ENCODE measurements at places on chromosomes 2 and 18.

DNA sequence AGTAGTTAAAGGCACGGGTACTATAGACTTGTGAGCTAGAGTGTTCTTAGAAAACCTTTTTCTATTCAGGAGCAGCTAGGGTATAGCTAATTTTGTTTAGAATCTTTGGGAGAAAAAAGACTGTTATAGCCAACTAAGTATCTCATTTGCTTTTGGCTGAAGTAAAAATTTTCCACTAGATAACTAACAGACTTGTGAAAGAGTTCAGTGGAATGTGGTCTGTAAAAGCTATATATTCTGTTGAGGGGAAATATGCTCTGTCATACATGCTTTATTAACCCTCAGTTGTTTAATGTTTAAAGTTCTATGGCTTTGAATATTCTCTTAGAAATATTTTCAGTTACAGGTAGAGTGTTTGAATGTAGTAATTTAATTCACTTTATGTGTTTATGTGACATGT lies 49.7 kb downstream of the RIF1 start:
- no peak for DNase-seq

DNA sequence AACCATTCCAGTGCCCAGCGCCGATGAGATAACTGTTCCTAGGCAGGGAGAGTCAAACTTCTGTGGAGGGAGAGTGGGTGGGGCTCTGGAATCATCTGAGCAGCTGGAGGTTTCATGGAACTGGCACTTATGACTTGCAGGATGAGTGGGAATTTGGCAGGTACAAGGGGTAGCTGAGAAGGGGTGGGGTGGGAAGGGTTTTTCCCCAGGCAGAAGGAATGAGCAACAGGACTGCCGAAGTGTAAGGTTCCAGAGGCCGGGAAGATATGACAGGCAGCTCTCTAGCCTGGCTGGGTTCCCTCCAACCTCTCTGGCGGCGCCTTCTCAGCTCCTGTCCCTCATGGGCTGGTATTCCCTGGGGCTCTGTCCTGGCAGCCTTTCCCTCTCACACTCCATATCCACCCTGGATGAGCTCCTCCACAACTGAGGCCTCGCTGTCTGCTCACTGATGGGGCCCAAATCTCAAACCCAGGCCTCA lies 2.5 kb upstream of the TET3 start:
- no peak for DNase-seq

GRCh38 chr2:6820236-6820635 lies 45.5 kb downstream of the CMPK2 start:
- no peak for DNase-seq

DNA sequence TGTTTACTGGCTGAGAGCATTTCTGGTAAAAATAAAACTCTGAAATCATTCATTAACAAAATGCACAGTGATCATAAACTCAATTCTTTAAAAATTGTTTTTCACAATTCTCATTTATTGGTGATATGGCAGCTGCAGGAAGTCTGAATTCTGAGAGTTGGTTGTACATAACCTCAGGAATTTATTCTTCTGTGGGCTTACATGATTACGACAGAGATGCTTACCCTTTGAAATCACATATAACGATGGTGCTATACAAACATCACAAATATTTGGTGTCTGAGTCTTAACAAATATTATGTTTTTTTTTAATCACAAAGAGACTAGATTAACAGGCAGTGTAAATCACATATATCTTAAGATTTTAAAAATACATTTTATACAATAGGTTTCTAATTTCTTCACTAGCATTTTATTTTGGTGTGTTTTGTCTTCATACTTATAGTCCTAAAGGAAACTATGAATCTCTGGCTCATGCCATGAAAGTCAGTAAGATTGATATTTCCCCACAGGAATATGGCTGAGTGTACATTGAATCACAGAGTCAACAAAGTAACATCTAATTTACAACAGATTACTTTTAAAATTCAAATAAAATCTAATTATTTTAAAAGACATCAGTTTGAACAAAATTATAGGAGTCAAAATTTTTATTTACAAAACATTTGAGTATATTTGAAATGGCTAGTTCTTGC lies 318.8 kb upstream of the THUMPD2 start:
- no peak for DNase-seq
